Posterior vena cava (tissue), 2 donors: ENCODE measurements at places on chromosomes 7 and 10. TPM values are rescaled to one million over a fixed set of nuclear protein-coding genes. Genes with fewer than 3 reads are reported as not detected.

The MTERF1 gene
- total RNA-seq = 9.2 TPM

The STEAP1B gene
- total RNA-seq = 2.5 TPM

The FLNC gene
- total RNA-seq = 440 TPM

The CEP55 gene
- total RNA-seq = 0.48 TPM

The TAS2R39 gene
- total RNA-seq = not detected

The CEP41 gene
- 5.0 TPM for total RNA-seq

The GIMAP6 gene
- 33.3 TPM for total RNA-seq

The LIPN gene
- not detected for total RNA-seq

The GSTO1 gene
- total RNA-seq = 117 TPM

The CLCN1 gene
- not detected for total RNA-seq

The ERVW-1 gene
- not detected for total RNA-seq

The TMEM178B gene
- total RNA-seq = 1.00 TPM

The AS3MT gene
- 1.2 TPM for total RNA-seq

The OLAH gene
- 1.9 TPM for total RNA-seq

The MYL10 gene
- not detected for total RNA-seq

The COL13A1 gene
- total RNA-seq = 1.3 TPM

The AKR1C4 gene
- not detected for total RNA-seq

The FKBP6 gene
- total RNA-seq = not detected

The GHRHR gene
- not detected for total RNA-seq

The CYP2W1 gene
- total RNA-seq = not detected

The TMEM209 gene
- 12.8 TPM for total RNA-seq

The LRGUK gene
- total RNA-seq = 0.95 TPM

The ESYT2 gene
- 145 TPM for total RNA-seq

The CASD1 gene
- total RNA-seq = 17.5 TPM

The NXPH1 gene
- not detected for total RNA-seq

The ASZ1 gene
- total RNA-seq = not detected
